Neuronal stem cell (in vitro differentiated cells): ENCODE measurements at places on chromosomes 2 and 18.

DNA sequence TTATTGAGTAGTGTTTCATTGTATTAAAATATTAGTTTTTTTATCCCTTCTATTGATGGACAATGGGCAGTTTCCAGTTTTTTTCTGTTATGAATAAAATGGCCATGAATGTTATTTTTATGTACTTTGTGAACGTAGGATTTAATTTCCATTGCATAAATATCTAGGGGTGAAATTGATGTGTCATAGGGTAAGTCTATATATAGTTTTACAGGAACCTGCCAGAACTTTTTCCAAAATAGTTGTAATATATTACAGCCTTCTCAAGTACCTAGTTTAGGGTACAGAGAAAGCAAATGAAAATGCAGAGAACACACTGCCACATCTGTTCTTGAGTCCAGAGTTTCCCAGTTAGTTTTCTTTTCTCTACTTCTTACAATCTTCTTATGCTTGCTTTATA, 378.6 kb downstream of the MEIS1 start:
- DNase-seq = no peak

- no peak for DNase-seq
These were observed 659.8 kb downstream of the BCL11A start for GRCh38 chr2:59893612-59894011.

DNA sequence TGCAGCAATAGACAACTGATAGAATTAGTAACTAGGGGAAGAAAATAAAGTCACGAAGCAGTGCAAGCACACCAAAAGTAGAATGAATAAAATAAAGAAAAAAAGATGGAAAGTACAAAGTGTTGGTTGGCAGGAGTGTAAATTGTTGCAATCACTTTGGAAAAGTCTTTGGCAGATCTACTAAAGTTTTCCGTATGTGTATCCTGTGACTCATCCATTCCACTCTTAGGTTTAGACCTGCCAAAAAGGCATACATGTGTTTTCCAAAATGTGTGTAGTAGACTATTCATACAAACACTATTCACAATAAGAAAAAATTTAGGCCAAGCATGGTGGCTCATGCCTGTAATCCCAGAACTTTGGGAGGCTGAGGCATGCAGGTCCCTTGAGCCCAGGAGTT, 282.1 kb upstream of the FSIP2 start:
- DNase-seq = no peak

DNA sequence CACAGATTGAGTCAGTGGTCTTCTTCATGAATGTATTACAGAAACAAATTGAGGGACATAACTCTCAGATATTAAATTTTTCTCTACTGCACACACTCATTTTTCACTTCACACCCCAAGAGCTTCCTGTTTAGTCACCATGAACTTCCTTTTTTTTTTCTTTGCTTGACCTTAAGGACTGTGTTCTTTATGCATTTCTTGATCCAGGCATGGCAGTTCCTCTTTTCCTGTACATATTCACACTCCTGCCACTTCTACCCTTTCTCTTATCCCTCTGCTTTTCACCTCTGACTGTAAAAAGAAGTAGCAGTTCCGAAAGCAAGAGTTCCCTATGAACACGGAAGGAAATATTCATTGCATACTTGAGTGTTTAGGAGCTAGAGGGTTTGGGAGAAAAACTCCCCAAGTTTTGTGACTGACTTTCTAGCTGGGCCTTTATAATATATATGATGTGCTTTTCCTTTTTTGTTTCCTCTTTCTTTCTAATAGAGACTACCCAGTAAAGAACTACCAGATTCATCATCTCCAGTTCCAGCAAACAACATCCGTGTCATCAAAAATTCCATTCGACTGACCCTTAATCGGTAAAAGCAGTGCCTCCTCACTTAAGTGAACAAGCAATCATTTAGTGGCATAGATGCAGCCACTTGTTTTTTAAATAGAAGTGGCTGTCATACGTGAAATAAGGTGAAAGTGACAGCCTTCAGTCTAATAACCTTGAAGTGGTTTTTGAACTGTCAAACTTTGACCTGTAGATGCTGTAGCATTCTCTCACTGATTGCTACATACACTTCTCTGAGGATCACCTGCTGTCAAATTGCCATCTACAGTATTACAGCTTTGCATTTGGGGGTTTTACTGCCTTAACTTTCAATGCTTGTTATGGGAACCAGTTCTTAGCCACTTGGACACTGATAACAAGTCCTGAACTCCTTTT, 40.8 kb downstream of the PAPOLG start:
- no peak for DNase-seq

- DNase-seq = peak; percentile 43
These were observed 766 bp downstream of the CCDC85A start for GRCh38 chr2:56184500-56185011.

- no peak for DNase-seq
These were observed 82.0 kb upstream of the RANBP2 start for GRCh38 chr2:108637304-108637669.

- DNase-seq = no peak
These were observed 20.9 kb downstream of the SOX11 start for GRCh38 chr2:5713101-5713500.

DNA sequence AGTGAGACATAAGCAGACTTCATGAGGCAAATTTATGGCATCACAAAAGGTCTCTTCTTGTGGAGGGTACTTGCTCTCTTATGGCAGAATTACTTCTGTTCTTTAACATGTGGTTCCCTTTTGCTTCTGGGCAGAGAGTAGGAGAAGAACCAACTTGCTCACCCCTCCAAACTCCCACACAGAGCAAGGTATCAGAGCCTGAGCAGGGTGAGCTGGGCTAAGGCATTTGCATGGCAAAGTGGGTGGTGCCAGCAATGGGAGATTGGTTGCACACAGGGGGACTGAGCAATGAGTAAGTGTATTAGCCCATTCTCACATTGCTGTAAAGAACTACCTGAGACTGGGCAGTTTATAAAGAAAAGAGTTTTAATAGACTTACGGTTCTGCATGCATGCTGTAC, 64.2 kb upstream of the ITGB6 start:
- DNase-seq = no peak

DNA sequence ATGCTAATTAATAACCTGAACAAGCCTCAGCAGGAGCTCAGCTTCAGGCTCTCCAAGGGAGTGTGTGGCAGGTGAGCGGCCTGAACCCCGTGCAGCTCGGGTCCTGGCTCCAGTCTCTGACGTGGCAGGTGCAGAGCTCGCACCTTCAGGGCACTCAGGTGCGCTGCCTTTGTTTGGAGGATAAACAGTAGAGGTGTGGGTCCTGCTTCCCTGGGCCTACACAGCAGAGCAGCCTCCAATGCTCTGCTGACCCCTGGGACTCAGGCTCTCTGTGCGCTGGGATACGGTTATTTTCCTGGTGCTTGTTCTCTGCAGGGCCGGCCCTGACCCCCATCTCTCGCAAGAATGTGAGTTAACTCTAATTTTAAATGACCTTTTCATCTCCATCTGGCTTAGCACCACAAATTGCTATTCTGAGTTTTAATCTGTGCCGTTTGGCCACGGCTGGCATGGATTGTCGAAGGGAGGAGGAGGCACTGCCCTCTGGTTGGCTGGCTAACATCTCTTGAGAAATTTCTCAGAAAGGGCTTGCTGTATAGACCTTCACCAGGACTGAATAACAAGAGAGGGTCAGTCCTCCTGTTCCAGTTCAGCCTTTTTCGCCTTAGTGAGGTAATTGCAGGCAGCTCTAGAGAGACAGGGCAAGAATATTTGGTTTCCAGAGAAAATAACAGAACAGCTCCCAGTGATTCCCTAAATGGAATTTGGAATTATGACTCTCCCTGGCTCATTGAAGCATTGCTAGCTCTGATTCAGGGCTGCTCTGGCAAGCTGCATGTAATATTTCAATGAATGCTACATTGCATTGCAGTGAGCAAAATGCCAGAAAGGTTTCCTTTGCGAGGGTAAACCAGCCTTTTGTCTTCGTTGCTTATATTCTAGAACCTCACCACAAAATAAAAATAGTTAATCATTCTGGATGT, 161.8 kb downstream of the DCDC2C start:
- no peak for DNase-seq

DNA sequence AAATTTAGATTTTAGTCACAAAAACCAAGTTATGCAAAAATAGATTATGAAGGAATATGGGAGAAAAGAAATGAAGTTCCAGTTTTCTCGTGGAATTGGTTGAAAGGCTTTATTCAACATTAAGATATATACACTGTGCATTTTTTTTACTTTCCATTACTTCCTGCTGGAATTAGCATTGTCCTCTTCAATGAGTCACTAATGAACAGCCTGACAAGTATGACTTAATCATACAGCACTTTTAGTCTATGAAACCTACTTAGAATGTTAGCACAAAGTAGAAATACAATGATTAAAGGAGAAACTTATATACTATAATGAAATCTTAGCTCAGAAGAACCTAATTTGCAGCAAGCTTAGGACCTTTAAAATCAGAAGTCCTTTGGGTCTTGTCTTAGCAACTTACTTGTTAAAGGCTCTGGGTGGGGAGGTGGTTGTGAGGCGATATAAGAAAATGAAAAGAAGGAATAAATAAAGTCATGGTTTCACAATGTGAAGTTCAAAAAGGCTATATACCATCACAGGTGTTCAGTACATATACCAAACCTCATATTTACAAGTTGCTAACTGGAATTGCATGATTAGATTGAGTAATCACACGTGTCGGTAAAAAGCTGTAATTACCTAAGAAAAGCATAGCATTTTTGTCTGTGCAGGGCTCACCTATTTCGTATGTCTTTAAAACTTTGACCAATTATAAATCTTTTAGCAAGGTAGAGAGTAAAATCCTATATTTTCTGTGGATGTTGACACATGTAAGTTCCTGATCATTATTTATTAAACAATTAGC, 236.8 kb downstream of the CAMKMT start:
- no peak for DNase-seq

DNA sequence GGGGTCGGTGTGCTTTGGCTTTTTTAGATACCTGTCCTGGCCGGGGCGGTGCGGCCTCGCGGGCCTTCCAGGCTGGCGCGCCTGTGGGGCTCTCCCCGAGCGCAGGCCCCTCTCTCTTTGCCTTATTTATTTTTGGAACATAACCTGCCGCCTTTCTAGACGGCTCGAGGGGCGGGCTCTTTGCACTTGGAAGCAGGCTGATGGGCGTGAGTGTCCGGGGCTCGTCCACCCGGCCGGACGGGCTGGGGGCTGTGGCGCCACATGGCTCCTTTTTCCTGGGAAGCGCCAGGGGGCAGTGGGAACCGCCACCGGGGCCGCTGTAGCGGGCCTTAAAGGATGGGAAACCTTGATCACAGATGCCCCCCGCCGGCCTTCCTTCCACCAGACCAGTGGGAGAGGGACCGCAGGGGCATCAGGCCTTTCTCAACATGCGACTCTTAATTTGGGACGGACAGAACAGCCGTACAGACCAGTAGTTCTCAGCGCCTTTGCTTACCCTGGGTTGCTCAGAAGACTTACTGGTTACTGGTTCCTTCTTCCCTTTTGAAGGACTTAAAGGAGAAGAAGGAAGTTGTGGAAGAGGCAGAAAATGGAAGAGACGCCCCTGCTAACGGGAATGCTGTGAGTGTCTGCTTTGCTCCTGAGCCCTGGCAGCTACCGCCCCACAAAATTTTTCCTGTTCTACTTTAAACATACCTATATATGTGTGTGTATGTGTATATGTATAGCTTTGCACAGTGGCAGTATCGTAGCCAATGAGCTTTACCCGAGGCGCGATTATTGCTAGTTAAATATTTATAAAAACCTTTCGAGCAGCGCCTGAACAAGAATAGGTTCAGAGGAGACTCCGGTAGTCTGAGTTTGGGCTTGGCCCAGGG, 2.7 kb downstream of the PTMA start:
- DNase-seq = no peak

- DNase-seq = peak; percentile 50
These were observed 510.3 kb downstream of the PLCL1 start for GRCh38 chr2:198314559-198315153.

DNA sequence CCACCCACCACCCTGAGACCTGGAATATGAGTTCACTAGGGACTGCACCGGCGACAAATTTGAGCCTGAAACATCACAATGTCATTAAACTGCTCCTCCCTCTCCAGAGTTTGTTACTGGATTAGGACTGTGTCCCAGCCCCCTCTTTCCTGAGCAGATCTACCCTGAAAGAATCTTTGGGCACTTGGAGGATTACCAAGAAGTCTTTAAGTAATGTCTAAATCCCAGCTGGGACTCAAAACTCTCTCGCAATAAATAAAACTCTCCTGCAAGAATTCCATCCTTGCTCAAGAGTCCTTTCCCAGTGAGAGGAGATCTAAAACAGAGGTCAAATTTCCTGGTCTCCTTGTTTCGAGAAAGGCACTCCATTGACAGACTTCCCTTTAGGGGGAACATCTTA, 20.9 kb downstream of the GKN2 start:
- DNase-seq = no peak

- no peak for DNase-seq
These were observed 786.8 kb upstream of the DDX18 start for GRCh38 chr2:117027646-117028045.

- DNase-seq = no peak
These were observed 94.7 kb upstream of the RPE start for GRCh38 chr2:209907746-209908145.

- no peak for DNase-seq
These were observed 142.0 kb downstream of the KCTD1 start for GRCh38 chr18:26406324-26406723.

- DNase-seq = no peak
These were observed 10.6 kb downstream of the THNSL2 start for GRCh38 chr2:88180605-88181240.

- no peak for DNase-seq
These were observed 157.0 kb upstream of the HS6ST1 start for GRCh38 chr2:128475427-128476211.

- no peak for DNase-seq
These were observed 24.2 kb upstream of the SERPINE2 start for GRCh38 chr2:224063298-224063648.

- no peak for DNase-seq
These were observed 213.4 kb downstream of the CYP26B1 start for GRCh38 chr2:71934320-71934593.

GRCh38 chr18:50594942-50595341, 35.1 kb downstream of the MAPK4 start:
- no peak for DNase-seq

GRCh38 chr2:155157065-155157464, 458.6 kb downstream of the KCNJ3 start:
- DNase-seq = no peak

- DNase-seq = no peak
These were observed 54.6 kb downstream of the PRKCE start for GRCh38 chr2:45706033-45706432.

DNA sequence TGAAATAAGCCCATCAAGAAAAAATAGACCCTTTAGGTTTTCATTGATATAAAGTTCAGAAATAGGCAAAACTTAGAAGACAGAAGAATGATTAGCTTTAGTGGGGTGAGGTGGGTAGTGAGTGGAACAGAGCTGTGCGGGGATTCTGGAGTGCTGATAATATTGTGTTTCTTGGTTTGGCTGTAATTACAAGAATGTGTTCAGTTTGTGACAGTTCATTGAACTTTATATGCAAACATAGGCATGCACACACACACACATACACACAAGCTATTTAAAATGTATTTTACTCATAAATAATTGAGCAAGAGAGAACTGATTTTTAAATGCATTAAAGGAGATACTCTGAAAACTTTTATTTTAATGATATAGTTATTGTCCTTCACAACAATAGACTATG, 17.1 kb downstream of the ARHGAP15 start:
- no peak for DNase-seq

GRCh38 chr18:39624961-39625360, 2059.4 kb upstream of the CELF4 start:
- DNase-seq = no peak

GRCh38 chr2:201831469-201831868, 25.1 kb downstream of the CDK15 start:
- DNase-seq = no peak
